T-helper 17 cell (primary cell): ENCODE measurements at places on chromosomes 5 and 9.
A peak's percentile ranks its signal among the peaks of the same experiment; 100 is the strongest.

- DNase-seq = no peak
Observed at GRCh38 chr5:124599028-124599973, 147.1 kb downstream of the ZNF608 start.

- no peak for DNase-seq
Observed at GRCh38 chr9:33878691-33879366, 61.9 kb downstream of the UBE2R2 start.

- no peak for DNase-seq
Observed at GRCh38 chr5:72478684-72479083, 28.5 kb downstream of the ZNF366 start.

DNA sequence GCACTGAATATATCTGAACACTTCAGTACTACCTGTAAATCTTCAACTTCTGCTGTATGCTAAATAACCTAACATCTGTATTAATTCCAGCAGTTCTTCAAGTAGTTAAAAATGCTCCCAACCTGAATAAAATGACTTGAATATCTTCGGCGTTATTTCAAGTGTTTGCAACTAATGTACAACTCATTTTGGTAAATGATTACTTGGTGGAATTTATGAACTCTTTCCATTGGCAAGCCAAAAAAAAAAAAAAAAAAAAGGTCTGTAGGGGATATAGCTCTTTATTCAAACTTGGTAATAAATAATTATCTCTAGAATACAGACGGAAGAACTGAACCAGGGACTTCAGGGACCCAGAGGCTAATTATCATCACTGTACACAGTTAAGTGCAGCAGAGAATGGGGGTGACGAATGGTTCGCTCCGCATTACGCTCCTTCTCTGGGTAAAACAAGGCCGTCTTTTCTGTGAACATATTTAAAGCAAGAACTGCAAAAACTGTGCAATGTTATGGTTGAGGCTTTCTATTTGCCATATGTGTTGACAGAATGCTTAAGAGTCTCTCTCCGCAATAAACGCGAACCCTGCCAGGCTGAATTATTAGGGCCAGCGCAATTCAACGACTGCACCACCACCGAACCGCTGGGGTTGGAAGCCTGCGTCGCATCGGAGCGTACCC, 1.9 kb upstream of the ERBIN start:
- no peak for DNase-seq

DNA sequence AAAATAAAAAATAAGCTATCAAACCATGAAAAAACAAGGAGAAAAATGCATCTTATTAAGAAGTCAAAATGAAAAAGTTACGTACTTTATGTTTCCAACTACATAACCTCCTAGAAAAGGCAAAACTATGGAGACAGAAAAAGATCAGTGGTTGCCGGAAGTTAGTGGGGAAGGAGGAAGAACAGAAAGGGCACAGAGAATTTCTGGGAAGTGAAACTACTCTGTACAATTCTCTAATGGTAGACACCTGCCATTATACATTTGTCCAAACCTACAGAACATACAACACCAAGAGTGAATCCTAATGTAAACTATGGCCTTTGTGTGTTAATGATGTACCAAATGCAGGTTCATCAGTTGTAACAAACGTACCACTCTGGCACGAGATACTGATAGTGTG, 25.3 kb downstream of the SMU1 start:
- no peak for DNase-seq

- no peak for DNase-seq
Observed at GRCh38 chr9:132249690-132250089, 87.8 kb downstream of the NTNG2 start.

DNA sequence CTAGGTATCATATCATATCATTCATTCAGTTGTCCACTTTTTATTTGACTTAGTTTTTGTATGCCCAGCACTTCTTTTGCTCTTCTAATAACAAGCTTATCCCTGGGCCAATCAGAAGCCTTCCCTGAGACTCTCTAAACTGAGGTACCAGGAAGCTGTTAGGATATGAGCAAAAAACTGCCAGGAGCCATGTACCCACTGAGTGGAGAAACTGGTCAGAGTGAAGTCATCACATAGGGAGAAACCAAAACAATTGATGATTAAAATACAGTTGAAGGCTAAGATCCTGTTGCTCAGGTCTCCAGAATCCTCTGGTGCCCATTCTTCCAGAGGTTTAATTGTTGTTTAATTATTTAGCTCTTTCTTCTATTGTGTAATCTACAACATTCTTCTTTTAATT, 120.2 kb downstream of the KIAA0825 start:
- no peak for DNase-seq

GRCh38 chr9:133168432-133168831, 4.7 kb upstream of the GBGT1 start:
- DNase-seq = no peak

DNA sequence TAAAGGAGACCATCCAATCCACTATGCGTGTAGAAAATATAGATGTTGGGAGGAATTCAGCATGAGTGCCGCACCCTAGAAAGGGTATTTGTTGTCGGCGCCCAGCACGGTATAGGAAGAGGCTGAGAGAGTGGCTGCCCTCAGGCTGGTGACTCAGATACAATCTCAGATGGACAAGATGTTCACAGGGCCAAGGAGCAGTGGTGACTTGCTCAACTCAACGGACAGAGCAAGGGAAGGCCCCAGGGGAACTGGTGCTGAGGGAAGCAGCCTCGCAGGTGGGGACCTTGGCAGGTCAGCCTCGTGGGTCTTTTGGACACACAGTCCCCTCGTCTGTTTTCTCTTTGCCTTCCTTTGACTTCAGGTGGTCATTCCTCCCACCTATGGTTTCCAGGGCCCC, 28.0 kb upstream of the IRX2 start:
- no peak for DNase-seq

DNA sequence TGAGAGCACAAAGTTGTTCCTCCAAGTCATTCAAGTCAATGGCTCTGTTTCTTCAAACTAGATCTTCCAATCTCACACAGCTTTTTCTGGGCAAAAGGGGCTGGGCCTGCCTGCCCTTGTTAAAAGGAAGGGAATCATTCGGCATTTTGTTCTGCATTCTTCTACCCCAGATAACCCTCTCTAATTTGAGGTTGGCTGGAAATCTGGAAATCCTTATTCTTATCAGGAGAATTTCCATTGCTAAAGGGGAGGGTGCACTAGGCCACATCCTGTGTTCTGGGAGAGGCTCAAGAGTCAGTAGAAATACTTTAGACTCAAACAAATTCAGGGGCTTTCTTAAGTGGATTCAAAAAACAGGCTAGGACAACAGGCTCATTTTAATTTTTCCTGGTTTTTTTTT, 384.7 kb upstream of the ZNF462 start:
- DNase-seq = no peak

- DNase-seq = no peak
Observed at GRCh38 chr9:127574072-127574993, 37.7 kb upstream of the STXBP1 start.

DNA sequence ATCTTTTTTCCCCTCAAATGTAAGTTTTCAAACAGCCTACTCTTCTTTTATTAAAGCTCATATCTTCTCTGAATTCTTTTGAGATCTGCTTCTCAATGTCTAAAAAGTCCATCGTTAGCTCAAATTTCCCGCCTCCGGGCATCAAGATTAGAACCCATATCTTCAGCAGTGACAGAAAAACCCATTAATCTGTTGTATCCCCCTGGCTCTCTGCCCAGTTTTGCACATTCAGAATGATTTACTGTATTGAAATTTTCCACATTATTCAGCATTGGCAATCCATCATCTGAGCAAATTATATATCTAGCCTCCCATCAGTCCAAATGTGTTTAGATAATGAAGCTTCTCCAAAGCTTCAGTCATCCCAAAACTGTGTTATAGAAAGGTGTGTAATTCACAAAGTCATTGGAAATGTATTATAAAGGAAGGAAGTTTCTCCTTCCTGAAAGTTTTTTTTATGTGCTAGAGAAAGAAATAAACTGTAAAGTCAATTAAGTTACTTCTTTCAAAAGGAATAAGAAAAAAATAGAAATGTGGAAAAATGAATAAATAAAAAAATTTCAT, 849.9 kb downstream of the MAT2B start:
- DNase-seq = no peak

GRCh38 chr5:73605223-73606087, 20.5 kb upstream of the ARHGEF28 start:
- no peak for DNase-seq

DNA sequence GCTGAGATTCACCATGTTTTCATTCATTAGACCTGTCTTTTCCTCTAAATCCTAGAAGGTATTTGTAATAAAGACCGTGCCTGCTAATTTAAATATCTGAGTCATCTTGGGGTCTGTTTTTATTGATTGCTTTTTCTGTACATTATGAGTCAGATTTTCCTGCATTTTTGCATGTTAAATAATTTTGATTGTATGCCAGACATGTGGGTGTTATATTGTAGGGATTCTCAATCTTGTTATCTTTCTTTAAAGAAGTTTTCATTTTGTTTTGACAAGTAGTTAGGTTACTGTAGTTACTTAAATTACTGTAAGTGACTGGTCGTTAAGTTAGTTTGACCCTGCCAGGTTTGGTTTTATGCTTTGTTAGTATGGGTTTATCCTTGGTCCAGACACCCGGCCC, 35.1 kb downstream of the EXOSC2 start:
- no peak for DNase-seq

DNA sequence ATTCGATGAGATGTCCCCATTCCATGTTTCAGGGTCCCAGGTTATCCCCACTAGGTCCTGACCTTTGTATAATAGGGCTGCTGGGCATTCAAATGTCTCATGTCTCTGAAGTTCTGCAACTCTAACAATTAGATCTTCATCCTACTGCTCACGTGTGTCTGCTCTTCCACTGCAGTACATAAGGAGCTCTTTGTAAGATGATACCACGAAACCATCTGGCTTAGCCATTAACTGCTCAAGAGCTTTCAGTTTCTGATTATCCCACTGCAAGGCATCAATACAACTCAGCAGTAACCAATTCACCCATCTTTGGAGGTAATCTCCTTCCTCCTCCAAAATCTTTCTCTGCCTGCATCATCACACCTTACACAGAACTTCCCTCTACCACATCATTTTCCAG, 49.9 kb upstream of the PPP2CA start:
- DNase-seq = no peak

GRCh38 chr5:145680169-145680568, 155.0 kb downstream of the PRELID2 start:
- no peak for DNase-seq

DNA sequence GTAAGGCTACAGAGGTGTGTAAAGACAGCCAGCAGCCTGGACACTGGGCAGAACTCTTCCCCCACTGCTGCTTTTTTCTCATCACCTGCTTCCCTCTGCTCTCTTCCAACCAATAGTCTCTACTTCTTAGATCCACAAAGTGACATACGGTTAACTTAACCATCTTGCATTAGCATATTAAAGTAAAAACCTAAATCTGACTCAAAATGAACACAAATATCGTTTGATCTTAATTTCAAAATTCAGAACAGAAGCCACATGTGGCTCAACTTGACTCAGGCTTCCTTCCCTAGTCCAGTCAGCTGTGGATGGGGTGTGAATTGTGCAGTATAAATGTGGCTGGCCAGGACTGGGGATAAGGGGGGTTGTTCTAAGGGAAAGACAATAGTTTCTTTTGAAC, 114.3 kb downstream of the STARD4 start:
- DNase-seq = no peak

GRCh38 chr5:152869971-152870370, 464.9 kb upstream of the NMUR2 start:
- no peak for DNase-seq

- peak; percentile 94 for DNase-seq
Observed at GRCh38 chr9:33290247-33291030, at the start of gene NFX1. TSS of gene NFX1 (plus strand) at chr9:33290516. CDS start at chr9:33290573, 57 bp downstream.

GRCh38 chr5:65017636-65018035, 248.9 kb downstream of the CWC27 start:
- DNase-seq = no peak

GRCh38 chr9:120926397-120926928, at the start of gene TRAF1:
TSS of gene TRAF1 (minus strand) at chr9:120926796. CDS start at chr9:120926075, 721 bp downstream.
- DNase-seq = no peak

- DNase-seq = no peak
Observed at GRCh38 chr5:33408816-33409215, 31.9 kb upstream of the TARS1 start.

GRCh38 chr9:7935681-7936080, 136.1 kb upstream of the DMAC1 start:
- DNase-seq = no peak

- no peak for DNase-seq
Observed at GRCh38 chr5:34521628-34522290, 134.4 kb upstream of the RAI14 start.

DNA sequence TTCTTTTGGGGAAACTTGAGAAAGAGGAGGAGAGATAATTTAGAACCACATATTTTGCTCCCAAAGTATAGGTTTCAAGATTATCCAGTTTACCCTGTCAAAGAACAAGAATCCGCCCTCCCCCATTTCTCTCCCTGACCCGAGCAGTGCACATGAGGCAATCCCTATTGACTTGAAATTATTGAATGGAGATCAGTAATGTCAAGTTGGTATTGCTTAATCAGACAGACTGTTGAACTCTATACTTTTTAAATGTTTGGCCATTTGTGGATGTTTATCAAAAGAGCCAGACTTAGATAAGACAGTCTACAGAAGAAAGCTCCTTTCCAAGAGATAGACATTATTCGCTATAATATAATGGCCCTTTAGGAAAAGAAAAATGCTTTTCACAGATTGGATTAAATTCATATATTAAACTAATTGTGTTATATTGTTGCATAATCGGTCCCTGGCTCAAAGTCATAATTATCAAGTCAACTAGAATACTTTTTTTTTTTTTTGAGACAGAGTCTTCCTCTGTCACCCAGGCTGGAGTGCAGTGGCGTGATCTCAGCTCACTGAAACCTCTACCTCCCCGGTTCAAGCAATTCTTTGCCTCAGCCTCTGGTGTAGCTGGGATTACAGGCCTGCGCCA, 5.3 kb downstream of the SLC25A25 start:
- DNase-seq = no peak

GRCh38 chr9:91412941-91413340, 10.7 kb downstream of the NFIL3 start:
- DNase-seq = no peak

DNA sequence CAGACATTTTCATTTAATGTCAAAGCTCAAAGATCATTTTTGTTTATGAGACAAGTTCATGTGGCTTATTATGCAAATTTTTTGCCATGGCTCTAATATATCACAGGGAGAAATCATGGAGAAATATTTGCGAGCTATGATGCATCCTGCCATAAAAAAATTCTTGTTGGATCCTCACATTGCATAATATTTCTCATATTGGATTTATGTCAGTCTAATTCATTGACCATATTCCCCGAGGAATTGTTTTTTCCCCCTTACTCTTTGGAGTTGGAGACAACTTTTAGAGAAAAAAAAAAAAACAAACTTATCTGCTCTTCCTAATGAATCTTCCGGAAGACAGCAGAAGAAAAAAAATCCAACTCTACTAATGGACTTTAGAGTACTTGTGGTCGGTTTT, 4.3 kb downstream of the ZNF462 start:
- DNase-seq = no peak

- no peak for DNase-seq
Observed at GRCh38 chr9:13529321-13530104, 250.0 kb upstream of the MPDZ start.

DNA sequence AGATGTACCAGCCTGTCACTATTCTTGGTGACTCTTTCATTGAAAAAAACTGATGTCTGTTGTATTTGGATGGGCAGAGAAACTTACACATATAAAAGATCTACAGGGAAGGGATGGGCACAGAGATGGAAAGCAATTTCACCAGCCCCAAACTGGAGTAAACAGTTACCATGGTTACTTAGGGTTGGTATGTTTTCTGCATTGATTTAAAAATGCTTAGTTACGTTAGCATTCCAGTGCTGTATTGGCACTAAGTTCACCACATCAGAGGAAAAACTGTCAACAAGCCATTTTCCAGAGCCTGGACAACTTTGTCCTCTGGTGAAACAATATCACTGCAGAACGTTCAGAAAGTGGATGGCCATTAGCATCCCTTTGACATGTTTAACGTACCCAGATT, 28.0 kb downstream of the MARCHF3 start:
- DNase-seq = no peak

- DNase-seq = no peak
Observed at GRCh38 chr9:108620767-108621166, 235.0 kb downstream of the ACTL7B start.
